Activated CD4-positive, alpha-beta memory T cell treated with anti-CD3 and anti-CD28 coated beads for 36 hours (primary cell): ENCODE measurements at places on chromosomes 5 and 9. TPM values are rescaled to one million over a fixed set of nuclear protein-coding genes. Genes with fewer than 3 reads are reported as not detected.
A peak's percentile ranks its signal among the peaks of the same experiment; 100 is the strongest.

ACTBL2 gene
- total RNA-seq = not detected

PRSS3 gene
- total RNA-seq = not detected

GRCh38 chr9:129174724-129175514 lies 3.1 kb downstream of the IER5L start:
- H3K4me1 ChIP-seq = peaks cover 9% of the 10 kb centered on the region
- peak; percentile 51 for DNase-seq
- no peak overlapping the region for H3K27ac ChIP-seq
- peak overlapping the region; percentile 76 for H3K4me3 ChIP-seq
- H3K27me3 ChIP-seq = peaks cover 12% of the 10 kb centered on the region

GRCh38 chr5:150361301-150361700 lies 3.8 kb downstream of the TCOF1 start:
- H3K27ac ChIP-seq = no peak overlapping the region
- no peak overlapping the region for H3K4me3 ChIP-seq
- DNase-seq = no peak
- H3K27me3 ChIP-seq = no peaks in the 10 kb centered on the region

GRCh38 chr9:37619806-37620205 lies 27.4 kb upstream of the TOMM5 start:
- no peaks in the 10 kb centered on the region for H3K4me1 ChIP-seq
- no peak overlapping the region for H3K27ac ChIP-seq
- no peaks in the 10 kb centered on the region for H3K36me3 ChIP-seq
- DNase-seq = no peak

GRCh38 chr5:180332051-180332517 lies 21.1 kb downstream of the GFPT2 start:
- no peaks in the 10 kb centered on the region for H3K4me1 ChIP-seq
- H3K36me3 ChIP-seq = no peaks in the 10 kb centered on the region
- H3K27ac ChIP-seq = no peak overlapping the region
- H3K27me3 ChIP-seq = peaks cover 8% of the 10 kb centered on the region
- no peak for DNase-seq
- no peak overlapping the region for H3K4me3 ChIP-seq

GRCh38 chr5:180647465-180647864 lies 1.9 kb downstream of the FLT4 start:
- H3K4me3 ChIP-seq = no peak overlapping the region
- DNase-seq = no peak
- no peaks in the 10 kb centered on the region for H3K36me3 ChIP-seq
- peaks cover 34% of the 10 kb centered on the region for H3K27me3 ChIP-seq
- H3K4me1 ChIP-seq = peaks cover 11% of the 10 kb centered on the region
- H3K27ac ChIP-seq = no peak overlapping the region

GRCh38 chr5:135543485-135544304 lies 7.9 kb upstream of the NEUROG1 start:
- peak overlapping the region; percentile 74 for H3K4me3 ChIP-seq
- peaks cover 10% of the 10 kb centered on the region for H3K4me1 ChIP-seq

DNA sequence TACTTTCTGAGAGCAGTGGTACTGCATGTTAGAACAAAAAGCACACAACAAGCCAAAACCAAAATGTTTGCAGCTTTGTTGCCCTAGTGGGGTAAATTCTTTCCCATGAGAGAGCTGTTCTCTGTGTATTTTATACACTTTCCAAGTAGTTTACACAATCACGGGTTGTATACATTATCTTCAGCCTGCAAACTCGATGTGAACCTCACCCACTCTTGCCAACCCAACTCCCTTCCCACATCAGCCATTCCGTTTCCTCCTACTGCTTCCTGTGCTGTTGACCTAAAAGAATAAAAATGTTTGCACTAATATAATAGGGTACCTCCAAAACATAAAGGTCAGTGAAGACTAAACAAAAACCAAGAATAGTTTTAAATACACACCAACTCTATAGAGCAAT lies 47.0 kb downstream of the IQGAP2 start:
- no peak overlapping the region for H3K27ac ChIP-seq
- peaks cover 9% of the 10 kb centered on the region for H3K36me3 ChIP-seq
- H3K4me3 ChIP-seq = no peak overlapping the region
